Epithelial cell of proximal tubule (primary cell): ENCODE measurements at places on chromosomes 11 and 22.

GRCh38 chr11:77213589-77214428 is 85.8 kb downstream of the MYO7A start:
- no peak for DNase-seq

DNA sequence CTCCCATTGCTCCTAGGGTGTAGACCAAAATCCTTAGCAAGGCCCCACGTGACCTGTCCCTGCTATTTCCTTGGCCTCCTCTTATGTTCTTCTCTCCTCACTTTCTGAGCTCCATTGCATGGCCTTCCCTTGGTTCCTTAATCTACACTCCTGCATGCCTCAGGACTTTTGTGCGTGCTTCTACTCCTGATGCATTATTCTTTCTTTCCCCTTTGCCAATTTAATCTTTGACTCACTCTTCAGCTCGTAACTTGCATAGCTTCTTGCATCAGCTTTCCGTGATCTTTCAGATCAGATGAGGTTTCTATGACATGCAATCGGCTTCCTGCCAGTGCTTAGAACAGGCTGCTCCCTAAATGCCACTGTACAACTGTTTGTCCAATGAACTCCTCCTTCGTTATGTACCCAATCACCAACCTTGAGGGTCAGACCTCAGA is 261.6 kb upstream of the CADM1 start:
- DNase-seq, result no peak

DNA sequence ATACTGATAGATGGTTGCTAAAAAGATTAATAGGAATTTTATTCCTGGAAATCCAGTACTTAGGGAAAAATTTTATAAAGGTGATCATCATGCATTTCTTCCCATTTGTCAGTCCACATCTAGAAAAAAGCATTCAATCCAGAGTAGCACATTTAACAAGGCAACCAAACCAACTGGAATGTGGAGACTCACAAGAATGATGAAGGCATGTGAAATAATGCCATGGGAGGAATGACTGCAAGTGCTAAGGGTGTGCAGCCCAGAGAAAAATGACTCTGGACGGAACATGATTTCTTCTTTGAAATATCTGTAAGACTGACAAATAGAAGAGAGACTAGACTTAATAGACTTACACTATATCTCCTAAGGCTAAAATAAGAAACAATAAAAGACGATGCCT is 33.8 kb downstream of the BLID start:
- no peak for DNase-seq

DNA sequence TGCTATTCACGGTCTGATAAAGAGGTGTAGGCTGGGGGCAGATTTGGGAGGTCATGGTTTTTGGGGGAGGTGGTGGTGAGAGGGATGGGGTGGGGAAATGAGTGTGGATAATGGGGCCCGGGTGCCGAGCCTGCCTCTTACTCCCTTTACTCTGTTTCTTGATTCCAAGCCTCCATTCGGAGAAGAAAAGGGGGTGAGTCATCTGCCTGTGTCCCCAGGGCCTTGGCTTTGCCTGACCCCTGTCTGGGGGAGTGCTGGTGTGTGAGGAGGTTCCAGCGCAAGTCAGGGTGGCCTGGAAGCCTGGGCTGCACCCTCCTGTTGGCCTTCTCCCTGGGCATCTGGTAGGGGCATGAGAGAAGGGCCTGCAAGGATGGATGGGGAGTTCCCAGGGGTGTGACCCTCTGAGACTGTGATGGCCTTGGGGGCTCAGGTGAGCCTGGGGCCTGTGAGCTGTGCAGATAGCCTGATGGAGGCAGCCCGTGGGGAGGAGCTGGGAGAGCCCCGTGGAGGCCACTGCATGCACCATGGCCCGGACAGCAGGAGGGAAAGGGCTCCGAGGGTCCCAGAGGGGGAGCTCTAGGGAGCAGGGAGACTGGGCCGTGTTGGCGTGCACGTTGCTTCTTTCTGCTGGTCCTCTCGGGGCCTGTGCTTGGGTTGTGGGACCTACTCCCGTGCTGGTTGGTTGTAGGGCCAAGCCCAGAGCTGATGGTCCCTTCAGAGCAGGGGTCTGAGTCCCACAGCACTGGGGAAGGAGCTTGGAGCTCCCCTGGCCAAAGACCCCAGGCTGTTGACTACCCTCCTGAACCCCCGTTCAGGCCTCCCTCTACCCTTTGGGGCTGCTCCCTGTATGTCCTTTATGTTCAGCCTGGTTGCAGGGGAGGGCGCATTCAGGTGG is 26.3 kb upstream of the ACR start:
- no peak for DNase-seq

DNA sequence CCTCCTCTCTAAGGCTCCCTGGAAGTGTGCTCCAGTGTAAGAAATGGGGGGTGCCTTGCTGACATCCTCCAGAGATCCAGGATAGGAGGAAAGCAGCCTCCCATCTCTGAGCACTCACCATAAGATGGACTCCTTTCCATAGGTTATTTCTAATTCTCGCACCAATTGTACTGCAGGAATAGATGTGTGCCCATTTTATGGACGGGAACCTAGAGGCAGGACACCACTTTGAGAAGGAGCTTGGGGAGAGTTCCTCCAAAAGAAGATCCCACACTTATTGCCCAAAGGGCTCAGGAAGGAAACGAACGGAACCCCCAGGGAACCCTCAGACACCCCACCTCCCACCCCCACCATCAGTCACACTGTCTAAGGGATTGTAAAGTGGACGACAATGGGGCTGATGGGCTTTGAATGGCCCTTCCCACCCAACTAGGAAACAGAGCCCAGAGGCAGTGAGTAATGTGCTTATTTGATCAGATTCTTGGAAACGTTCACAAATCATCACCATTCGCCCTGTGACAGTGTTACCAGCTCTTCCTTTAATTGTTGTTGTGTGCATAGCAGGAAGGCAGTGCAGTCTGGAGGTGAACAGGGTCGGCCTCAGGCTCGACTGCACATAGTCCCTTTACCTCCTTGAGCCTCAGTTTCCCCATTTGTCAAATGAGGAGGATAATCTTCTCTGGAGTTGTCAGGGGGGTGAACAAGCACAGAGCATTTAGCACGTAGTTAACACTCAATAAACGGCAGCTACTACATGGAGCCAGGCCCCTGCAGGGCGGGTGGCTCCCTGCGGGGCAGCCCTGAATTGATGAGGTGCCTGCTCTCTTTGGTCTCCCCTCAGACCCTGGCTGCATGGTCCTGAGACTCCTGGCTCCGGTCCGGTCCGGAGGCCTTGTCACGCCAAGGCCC is 8.4 kb upstream of the MN1 start:
- DNase-seq, result no peak
